ENCODE measurements at places on chromosomes 16 and 17. TPM values are rescaled to one million over a fixed set of nuclear protein-coding genes. Genes with fewer than 3 reads are reported as not detected.

Gene TNS4
- total RNA-seq, result not detected

GRCh38 chr17:61219460-61219859 is 180.2 kb upstream of the TBX2 start:
- DNase-seq, result no peak

GRCh38 chr16:56993204-56993603 is 3.8 kb downstream of the NLRC5 start:
- DNase-seq, result no peak

GRCh38 chr16:64470916-64471315 is 650.9 kb downstream of the CDH11 start:
- no peak for DNase-seq

GRCh38 chr17:6546069-6546718 is 10.2 kb downstream of the PITPNM3 start:
- no peak for DNase-seq

DNA sequence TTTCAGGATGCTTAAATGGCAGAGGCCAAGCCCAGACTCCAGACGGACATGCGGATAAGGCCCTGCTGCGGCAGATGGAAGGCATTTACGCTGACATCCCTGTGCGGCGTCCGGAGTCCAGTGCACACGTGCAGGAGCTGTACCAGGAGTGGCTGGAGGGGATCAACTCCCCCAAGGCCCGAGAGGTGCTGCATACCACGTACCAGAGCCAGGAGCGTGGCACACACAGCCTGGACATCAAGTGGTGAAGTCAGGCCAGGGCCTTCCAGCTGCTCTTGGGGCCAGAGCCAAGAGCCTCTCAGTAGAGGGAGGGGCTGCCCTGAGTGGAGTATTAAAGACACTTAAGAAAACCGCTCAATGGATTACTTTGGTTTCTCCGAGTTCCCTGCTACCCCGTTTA is 29.4 kb downstream of the NARF start:
- no peak for DNase-seq

GRCh38 chr17:10053782-10054540 is 144.4 kb downstream of the GAS7 start:
- DNase-seq, result no peak

Measured in dermis blood vessel endothelial cell (primary cell).